ENCODE measurements at places on chromosomes 4 and X. TPM values are rescaled to one million over a fixed set of nuclear protein-coding genes. Genes with fewer than 3 reads are reported as not detected.
A peak's percentile ranks its signal among the peaks of the same experiment; 100 is the strongest.

VAMP7 gene
- 29.9 TPM for total RNA-seq

BGN gene
- total RNA-seq, result 41.6 TPM

GRCh38 chr4:8848507-8849265 is 23.0 kb downstream of the HMX1 start:
- DNase-seq, result peak; percentile 5

DNA sequence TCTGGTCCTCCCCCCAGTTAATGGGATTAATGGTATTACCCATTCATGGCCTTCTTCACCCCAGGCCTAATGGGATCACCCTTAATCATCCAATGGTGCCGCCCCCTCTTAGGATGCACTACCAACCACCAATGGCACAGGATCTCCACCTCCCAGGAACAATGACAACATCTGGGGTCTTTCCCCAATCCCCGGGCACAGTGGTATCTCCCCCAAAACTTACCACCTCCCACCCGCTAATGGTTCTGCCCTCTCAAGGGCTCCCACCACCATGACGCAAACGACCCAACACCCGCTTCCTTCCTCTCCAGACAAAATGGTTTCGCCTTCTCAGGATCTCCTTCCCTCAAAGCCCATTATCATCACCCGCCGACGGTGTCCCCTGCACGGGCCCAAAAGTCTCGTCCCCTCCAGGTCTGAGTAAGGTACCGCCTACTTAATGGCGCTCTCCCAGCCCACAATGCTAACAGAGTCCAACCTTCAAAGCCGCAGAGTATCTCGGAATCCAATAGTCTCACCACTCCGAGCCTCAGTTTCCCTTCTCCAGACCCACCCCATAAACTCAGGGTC is 458 bp downstream of the GRIPAP1 start:
- DNase-seq, result no peak

DNA sequence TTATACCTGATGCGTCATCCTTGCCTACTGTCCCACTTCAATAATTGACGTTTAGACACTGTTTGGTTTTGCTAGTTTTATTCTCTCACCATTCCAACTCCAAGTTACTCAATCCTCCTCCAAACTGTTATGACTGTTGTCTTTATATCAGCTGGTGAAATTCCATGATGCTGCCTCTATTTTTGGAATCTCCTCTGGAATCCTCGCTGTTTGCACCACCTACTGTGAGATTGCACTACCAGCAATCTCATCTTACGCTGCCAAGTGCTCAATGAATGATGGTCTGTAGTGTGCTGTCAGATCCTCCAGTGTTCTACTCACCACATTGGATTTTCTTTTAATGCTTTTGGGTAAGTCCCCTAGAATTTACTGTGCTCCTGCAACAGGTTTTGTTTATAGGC is 13.2 kb upstream of the PCDH18 start:
- peak; percentile 22 for DNase-seq

GRCh38 chrX:55715847-55716246 is 1.7 kb upstream of the RRAGB start:
- DNase-seq, result no peak

FGA gene
- total RNA-seq, result not detected
